ENCODE measurements at places on chromosomes 7 and 10. TPM values are rescaled to one million over a fixed set of nuclear protein-coding genes. Genes with fewer than 3 reads are reported as not detected.

The ACHE gene
- total RNA-seq = 25.6 TPM

The NME8 gene
- 1.2 TPM for total RNA-seq

The AGAP9 gene
- 7.9 TPM for total RNA-seq

The GAD2 gene
- 4.4 TPM for total RNA-seq

The FAM241B gene
- total RNA-seq = 4.1 TPM

The MSS51 gene
- total RNA-seq = 4.1 TPM

The NEBL gene
- 62.6 TPM for total RNA-seq

The SSC4D gene
- total RNA-seq = 3.7 TPM

The ZNF862 gene
- total RNA-seq = 22.2 TPM

Data from metanephros (tissue), 2 donors.